ENCODE measurements at places on chromosomes 11 and 22. TPM values are rescaled to one million over a fixed set of nuclear protein-coding genes. Genes with fewer than 3 reads are reported as not detected.

The MYO7A gene
- total RNA-seq = 0.15 TPM

The NPTXR gene
- 1.2 TPM for total RNA-seq

The PRG3 gene
- total RNA-seq = not detected

The OR8D4 gene
- not detected for total RNA-seq

The HSPB2 gene
- total RNA-seq = not detected

The ARHGAP8 gene
- 0.30 TPM for total RNA-seq

The PRR33 gene
- 0.05 TPM for total RNA-seq

The UBQLN3 gene
- not detected for total RNA-seq
